ENCODE measurements at places on chromosomes 3 and 15. TPM values are rescaled to one million over a fixed set of nuclear protein-coding genes. Genes with fewer than 3 reads are reported as not detected.

The AADACL2 gene
- not detected for total RNA-seq

The PLSCR5 gene
- total RNA-seq, result not detected

The HOMER2 gene
- total RNA-seq, result 11.7 TPM

The ZNF860 gene
- total RNA-seq, result 6.5 TPM

The FAM174B gene
- total RNA-seq, result 22.1 TPM

Measured in WTC11 (cell line).